ENCODE measurements at places on chromosomes 5 and 9. TPM values are rescaled to one million over a fixed set of nuclear protein-coding genes. Genes with fewer than 3 reads are reported as not detected.

Gene DMXL1
- 8.6 TPM for total RNA-seq

Gene RLN1
- not detected for total RNA-seq

Gene SPINK4
- not detected for total RNA-seq

Gene CD274
- 1.3 TPM for total RNA-seq

Gene TTC23L
- total RNA-seq = not detected

Measured in A549 treated with AZD2906 at 1 μM for 4 hours (cell line).